H54 (cell line): ENCODE measurements at places on chromosomes 4 and X.

GRCh38 chrX:106707771-106708454 lies 18.6 kb upstream of the RNF128 start:
- DNase-seq: peak; percentile 35

DNA sequence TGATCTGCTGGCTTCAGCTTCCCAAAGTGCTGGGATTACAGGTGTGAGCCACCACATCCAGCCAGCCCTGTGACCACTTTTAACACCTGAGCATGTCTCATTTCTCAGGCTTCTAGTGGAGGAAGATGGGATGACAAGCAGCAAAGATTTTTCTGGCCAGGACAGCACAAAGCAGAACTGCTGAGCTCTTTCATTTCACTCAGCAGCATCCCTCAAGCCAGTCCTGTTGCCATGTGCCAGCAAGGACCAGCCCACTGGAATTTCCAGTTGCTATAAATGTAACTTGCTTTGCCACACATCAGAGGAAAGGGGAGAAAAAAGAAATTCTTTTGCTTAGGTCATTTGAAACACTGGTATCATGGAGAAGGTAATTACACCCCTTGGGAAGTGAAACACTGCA lies 75.9 kb downstream of the SLC9A7 start:
- DNase-seq: no peak

DNA sequence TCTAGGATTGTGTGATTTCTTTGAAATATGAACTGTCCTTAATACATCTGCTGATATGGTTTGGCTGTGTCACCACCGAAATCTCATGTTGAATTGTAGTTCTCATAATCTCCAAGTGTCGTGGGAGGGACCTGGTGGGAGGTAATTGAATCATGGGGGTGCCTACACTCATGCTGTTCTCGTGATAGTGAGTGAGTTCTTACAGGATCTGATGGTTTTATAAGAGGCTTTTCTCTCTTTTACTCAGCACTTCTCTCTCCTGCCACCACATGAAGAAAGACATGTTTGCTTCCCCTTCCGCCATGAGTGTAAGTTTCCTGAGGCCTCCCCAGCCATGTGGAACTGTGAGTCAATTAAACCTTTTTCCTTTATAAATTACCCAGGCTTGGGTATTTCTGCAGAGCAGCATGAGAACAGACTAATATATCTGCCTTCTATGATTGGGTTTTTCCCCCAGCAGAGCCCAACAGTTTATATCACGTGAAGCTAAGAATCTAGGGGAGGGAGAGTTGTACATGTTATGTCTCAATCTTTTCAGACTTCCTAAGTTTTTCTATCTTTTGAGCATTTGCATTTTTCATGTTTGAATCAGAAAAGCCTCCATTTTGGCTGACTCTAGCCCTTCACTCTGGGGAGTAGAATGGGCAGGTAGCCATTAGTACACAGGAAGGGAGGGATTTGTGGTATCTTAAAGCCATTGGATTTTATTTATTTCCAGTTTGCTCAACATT lies 58.9 kb downstream of the PLAC1 start:
- DNase-seq: no peak

DNA sequence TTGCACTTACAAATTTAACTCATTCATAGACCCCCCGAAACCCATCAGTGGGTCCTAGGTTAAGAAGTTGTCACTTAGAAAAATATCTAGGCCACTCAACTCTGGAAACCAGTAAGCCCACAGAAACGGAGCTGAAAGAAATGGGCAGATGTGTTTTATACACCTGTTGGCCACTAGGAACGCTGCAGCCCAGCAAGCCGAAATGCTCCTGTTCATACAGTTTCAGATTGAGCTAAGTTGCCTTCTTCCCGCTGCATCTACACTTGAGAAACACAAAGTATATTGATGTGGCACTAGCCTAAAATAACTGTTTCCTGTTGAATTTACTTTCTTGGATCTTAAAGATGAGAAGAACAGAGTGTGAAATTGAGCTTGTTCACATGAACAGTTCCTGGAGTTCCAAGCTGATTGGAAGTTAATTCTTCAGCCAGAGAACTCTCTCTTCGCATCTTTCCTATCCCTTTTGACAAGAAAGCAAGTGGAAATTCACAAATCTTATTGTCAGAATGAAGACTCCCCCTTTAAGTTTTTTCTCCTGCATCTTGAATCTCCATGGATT lies 174.1 kb downstream of the RBMX2 start:
- peak; percentile 9 for DNase-seq

GRCh38 chr4:138686106-138686835 lies 329.3 kb upstream of the NOCT start:
- DNase-seq: no peak

- DNase-seq: no peak
Measured at GRCh38 chrX:24927372-24927771, 88.4 kb downstream of the ARX start.

GRCh38 chrX:140723121-140723715 lies 13.7 kb downstream of the LINC00632 start:
- DNase-seq: no peak

- no peak for DNase-seq
Measured at GRCh38 chrX:11446336-11446735, 153.1 kb downstream of the AMELX start.

DNA sequence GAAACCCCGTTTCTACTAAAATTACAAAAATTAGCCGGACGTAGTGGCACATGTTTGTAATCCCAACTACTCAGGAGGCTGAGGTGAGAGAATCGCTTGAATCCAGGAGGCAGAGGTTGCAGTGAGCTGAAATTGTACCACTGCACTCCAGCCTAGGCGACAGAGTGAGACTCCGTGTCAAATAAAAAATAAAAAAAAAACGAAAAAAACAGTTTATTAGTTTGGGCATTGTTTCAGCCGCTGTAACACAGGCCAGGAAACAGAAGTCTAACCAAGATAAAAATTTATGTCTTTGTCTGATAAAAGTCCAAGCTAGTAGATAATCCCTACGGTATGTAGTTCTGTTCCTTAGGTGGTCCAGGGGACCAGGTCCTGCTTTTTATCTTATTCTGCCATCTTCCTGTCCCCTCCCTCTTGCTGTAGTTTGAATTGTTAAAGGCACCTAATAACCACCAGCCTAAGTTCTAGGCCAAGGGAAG lies 21.4 kb downstream of the USO1 start:
- DNase-seq: no peak

GRCh38 chrX:25976683-25977310 lies 161.3 kb upstream of the MAGEB18 start:
- no peak for DNase-seq

DNA sequence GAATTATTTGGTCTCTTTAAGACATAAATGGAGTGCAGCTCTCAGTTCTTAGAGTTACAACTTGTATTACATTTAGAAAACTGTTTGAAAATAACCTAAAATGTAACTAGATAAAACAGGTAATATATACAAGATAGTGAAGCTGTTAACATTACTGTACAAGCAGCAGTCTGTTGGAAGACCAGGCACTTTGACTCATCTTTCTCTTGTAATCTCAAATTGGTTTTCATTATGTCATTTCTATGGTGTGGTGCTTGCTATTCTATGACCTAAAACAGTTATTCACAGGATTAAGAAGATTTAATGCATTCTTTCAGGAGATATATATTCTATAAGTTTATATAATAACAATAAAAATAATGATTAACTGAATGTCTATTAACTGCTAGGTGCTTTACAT lies 282.5 kb upstream of the PITX2 start:
- DNase-seq: no peak

- DNase-seq: no peak
Measured at GRCh38 chrX:53580742-53581504, 105.6 kb downstream of the HUWE1 start.

DNA sequence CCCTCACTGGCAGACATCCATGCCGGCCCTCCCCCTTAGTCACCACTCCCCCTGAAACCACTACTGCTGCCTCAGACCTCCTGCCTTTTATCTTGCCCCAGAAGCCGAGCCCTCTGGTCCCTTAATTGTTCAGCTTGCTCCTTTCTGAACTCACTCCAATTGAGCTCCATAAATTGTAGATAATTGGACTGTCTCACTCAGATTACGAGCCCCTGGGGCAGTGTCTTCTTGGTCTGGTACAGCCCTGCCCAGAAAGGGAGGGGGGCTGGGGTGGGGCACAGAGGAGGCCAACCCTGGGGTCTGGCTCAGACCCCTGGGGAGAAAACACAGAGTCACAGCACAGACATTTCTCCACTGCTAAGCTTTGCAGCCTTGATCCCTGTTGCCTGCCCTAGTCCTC lies 39.4 kb downstream of the NALF2 start:
- DNase-seq: no peak

DNA sequence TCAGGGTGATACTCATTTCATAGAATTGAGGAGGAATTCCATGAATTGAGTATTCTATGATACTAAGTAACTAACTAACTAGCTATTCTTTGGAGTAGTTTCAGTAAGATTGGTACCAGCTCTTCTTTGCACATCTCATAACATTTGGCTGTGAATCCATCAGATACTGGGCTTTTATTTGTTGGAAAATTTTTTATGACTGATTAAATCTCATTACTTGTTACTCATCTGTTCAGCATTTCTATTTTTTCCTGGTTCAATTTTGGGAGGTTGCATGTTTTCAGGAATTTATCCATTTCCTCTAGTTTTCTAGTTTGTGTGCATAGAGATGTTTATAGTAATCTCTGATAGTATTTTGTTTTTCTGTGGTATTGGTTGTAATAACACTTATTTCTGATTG lies 70.8 kb upstream of the FREM3 start:
- no peak for DNase-seq

DNA sequence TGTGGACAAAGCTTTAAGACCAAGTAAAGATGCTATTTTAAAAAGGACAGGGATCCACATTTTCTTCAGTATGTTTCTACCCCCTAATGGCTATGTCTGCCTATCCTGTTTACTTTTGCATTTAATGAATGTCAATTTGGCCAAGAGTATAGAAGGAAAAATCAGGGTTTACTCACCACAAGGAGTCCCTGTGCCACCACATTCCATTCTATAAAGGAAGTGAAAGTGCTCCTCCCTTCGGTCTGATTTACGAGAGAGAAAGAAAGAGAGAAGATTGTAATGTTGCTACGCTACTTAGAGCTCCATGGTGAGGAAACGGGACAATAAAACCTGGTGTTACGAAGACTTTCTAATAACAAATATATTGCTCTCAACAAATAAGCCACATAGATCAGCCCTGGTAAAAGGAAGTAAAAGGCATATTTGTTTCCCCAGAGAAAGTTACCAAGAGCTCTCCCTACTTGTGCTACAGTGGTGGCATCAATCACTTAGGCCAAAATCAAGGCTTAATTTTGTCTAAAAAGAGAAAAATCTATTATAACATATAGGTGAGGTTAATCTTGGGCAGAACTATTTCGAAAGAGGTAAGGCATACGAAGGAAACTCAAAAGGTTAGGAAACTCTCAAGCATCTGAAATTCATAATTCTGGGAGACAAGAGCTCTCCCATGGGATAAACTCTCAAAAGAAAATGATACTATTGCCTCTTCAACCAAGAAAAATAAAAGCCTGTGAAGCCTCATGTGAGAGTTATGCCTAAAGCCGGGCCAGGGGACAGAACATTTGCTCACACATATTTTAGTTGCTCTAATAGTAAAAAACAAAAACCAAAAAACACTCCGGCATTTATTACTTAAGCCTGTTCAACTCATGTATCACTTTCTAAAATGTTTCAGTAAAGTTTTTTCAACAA lies 29.5 kb downstream of the TAPT1 start:
- peak; percentile 4 for DNase-seq

DNA sequence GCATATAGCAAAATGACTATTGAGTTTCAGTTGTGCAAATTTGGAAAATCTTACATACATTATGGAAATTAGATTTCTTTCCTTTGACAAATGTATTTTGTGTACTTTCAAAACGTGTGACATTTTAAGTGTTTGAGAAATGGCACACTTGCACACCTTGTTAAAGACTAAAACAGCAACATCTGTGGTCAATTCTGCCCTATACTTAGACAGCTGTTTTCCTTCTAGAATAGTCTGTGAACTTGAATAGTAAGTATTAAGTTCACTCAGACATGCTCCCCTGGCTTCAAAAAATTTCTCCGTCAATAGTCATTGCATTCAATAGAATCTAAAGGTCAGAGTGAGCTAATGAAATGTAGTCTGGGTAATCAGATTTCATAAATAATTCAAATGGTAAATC lies 21.7 kb upstream of the TBC1D9 start:
- DNase-seq: no peak
